Adrenal gland (tissue), 19 donors: ENCODE measurements at places on chromosomes 1 and 21. TPM values are rescaled to one million over a fixed set of nuclear protein-coding genes. Genes with fewer than 3 reads are reported as not detected.

UMODL1 gene
- not detected for polyA plus RNA-seq

SLC6A9 gene
- 11.8 TPM for polyA plus RNA-seq

PLXNA2 gene
- polyA plus RNA-seq: 4.3 TPM

TNFSF18 gene
- 0.07 TPM for polyA plus RNA-seq

ITLN2 gene
- not detected for polyA plus RNA-seq

FNBP1L gene
- 7.3 TPM for polyA plus RNA-seq

DNA sequence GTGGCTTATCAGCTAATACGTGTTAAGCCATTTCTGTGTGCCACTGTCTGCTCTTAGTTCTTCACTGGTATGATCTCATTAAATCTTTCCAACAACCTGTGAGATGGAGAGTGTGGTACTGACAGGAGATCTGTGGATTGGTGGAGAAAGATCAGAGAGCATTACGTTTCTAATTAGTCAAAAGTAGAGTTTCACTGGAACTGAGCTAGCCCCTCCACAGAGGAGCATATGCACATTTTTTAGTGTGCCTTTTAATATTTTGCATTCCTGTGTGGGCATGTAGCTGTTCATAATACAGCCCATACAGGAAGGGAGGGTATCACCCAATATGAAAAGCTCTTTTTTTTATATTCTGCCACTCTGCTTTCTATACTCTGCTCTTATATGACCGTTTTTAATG, 31.6 kb downstream of the UTS2 start:
- DNase-seq: no peak

DNA sequence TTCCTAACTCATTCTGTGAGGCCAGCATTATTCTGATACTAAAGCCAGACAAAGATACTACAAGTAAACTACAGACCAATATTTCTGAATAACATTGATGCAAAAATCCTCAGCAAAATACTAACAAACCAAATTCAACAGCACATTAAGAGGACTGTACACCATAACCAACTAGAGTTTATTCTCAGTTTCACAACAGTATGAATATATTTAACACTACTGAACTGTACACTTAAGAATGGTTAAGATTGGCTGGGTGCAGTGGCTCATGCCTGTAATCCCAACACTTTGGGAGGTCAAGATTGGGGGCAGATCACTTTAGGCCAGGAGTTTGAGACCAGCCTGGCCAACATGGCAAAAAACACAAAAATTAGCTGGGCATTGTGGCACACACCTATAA, 77.0 kb downstream of the LBR start:
- DNase-seq: no peak

GRCh38 chr1:42966688-42967612, 8.3 kb upstream of the SLC2A1 start:
- DNase-seq: peak; percentile 38

DNA sequence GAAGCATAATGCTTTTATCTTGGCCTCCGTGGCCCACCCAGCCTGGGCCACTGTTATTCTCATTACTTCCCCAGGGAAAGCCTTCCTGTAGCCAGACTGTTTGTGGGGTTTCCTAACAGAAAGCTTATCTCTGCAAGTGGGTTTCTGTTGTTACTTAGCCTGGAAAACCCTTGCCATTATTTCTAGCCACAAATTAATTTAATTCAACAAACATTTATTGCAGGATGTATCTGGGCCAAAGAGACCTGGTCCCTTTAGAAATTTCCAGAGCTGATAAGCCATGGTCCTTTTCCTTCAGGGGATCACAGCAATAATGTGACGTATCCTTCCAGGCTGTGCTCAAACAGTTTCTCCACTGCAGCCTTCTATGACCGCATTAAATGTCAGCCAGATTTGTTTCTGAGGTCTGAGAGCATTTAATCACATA, 20.9 kb downstream of the TNN start:
- no peak for DNase-seq

DNA sequence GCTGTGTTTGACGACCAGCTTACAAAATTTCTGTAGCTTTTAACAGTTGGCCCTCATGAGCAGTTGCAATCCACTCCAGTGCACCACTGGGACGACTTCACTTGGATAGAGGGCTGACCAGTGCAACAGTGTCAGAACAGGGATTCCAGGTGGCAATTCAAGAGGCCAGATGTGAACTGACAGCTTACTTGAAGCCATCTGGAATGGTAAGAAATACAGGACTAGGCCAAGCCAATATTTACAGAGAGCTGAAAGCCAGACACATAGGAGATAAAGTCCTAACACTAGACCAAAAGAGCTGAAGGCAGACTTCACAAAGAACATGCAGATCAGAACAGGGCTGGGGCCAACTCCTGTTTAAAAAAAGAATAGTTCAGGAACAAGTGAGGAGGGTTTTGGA, 93.5 kb upstream of the NFIA start:
- no peak for DNase-seq

- DNase-seq: no peak
These were observed 36.8 kb upstream of the MACF1 start for GRCh38 chr1:39167632-39168209.

DNA sequence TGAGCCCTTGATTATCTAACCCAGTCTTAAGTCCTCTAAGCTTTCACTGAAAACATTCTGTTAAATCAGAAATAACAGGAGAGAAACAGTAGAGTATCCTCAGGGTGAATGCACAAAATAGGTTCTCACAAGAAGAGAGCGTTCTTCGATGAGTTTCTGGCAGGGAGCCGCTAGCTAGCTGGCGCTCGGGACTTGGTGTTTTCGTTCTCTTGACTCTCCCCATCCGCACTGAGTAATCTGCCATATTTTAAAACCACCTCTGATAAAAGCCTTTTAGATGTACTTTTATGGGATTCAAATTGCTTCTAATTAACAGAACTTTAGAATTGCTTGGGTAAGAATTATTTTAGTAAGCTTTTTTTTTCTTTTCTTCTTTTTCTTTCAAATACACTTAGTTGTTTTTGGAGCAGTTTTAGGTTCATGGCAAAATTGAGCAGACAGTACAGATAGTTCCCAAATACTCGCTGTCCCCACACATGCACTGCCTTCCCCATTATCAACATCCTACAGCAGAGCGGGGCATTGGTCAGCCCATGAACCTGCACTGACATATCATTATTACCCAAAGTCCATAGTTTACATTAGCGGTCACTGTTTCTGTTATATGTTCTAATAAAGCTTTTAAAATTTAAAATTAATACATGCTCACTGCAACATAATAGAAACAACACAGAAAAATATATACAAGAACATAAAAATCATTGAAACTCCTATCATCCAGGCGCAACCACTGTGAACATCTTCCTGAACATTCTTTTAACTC, 35.4 kb downstream of the PRDM2 start:
- no peak for DNase-seq

DNA sequence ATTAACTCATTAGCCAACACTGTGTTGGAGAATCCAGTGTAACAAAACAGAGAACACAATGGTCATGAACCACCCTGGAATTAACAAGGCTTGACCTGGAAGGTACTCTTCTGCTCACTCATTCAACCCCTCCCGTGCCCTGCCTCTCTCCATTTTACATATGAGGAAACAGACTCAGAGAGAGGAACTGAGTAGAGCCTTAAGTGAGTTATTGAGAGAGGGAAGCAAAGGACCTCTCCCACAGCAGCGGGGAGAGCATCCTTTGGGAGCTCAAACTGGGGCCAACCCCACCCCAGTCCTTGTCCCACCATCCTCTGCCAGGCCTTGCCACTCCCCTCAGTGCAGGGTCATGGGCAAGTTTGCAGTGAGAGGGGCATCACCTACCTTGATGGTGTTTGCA, 1.4 kb downstream of the S100A12 start:
- no peak for DNase-seq

DNA sequence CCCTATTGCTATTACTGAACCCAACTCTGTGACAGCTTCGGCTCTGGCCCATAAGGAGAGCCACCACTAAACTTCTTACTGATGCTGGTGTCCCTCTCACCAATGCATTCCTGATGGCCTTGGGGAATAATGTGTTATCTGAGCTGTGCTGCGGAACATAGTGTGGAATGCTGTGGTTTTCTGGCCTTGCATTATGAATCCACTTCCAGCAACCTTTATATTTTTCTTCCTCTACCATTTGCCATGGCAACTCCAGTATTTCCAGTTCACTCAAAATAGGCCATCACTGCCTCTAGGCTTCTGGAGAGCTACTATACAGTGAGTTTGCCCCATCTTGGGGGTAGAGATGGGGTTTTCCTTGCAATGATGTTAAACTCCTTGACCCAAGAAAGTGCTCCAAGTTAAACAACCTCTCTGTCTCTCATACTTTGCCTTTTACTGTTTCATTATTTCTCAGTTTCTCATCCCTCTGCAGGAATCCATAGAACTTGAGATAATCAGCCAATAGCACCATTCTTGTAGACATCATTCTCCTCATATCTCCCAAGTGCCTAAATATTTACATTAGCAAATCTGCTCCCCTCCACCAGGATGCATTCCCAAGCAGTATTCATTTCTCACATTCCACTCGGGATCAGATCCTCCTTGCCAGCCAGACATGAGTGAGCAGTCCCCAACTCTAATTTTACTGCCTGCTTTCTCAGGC, 11.1 kb upstream of the RAVER2 start:
- DNase-seq: no peak

DNA sequence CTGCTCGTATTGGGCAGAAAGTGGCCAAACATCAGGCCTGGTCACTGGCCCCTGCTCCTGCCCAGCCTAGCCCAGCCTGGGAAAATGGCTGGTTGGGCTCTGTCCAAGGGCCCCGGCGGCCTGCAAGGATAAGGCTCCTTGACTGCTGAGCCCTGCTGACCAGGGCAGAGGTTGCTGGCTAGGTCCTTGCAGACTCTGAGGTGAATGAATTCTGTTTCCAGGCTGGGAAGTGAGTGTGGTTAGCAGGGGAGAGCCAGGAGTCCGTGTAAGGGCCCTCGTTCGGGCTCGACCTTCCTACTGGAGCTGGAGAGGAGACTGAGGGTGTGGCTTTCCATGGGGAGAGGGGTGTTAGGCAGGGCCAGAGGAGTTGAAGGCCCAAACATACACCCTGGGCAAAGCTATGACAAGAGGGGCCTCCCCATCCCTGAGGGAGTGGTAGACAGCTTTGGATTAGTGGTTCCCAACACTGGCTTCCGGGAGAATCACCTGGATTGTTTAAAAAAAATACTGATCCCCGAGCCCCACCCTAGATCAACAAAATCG, 20.6 kb downstream of the CSF1 start:
- peak; percentile 95 for DNase-seq
